ENCODE measurements at places on chromosomes 16 and 17.

DNA sequence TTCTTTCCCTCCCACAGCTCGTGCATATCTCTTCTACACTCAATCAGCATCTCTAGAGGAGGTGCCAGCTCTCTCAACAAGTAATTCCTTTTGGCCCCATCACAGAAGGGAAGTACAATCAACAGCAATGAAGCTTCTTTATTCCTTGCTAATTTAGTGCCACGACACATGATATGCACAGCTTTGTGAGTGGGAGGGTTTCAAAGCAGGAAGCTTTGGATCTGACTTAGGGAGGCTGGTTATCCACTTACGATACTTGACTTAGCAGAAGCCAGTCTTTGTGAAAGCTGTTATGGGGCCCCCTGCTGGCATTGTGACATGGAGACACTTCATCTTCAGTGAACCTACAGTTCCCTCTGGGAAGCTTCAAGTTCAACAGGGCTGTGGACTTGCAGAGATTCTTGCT is 81.0 kb downstream of the TMEM100 start:
- no peak for DNase-seq

- DNase-seq, result no peak
Measured at GRCh38 chr17:81428948-81429774, 33.9 kb downstream of the BAHCC1 start.

DNA sequence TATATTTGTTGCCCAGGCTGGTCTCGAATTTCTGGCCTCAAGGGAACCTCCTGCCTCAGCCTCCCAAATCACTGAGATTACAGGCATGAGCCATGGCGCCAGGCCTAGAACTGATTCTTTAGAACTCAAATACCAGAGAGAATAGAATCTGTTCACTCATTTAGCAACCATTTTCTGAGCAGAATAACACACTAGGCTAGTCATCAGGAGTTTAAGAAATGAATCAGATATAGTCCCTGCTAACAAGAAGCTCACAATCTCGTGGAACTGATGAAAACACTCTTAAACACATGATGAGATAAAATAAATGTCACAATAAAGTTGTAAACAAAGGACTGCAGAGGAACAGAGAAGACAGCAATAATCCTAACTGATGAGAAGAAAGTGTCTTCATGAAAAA is 55.8 kb upstream of the ADCY9 start:
- DNase-seq, result no peak

GRCh38 chr17:2111691-2112090 is 56.8 kb downstream of the HIC1 start:
- DNase-seq, result no peak

DNA sequence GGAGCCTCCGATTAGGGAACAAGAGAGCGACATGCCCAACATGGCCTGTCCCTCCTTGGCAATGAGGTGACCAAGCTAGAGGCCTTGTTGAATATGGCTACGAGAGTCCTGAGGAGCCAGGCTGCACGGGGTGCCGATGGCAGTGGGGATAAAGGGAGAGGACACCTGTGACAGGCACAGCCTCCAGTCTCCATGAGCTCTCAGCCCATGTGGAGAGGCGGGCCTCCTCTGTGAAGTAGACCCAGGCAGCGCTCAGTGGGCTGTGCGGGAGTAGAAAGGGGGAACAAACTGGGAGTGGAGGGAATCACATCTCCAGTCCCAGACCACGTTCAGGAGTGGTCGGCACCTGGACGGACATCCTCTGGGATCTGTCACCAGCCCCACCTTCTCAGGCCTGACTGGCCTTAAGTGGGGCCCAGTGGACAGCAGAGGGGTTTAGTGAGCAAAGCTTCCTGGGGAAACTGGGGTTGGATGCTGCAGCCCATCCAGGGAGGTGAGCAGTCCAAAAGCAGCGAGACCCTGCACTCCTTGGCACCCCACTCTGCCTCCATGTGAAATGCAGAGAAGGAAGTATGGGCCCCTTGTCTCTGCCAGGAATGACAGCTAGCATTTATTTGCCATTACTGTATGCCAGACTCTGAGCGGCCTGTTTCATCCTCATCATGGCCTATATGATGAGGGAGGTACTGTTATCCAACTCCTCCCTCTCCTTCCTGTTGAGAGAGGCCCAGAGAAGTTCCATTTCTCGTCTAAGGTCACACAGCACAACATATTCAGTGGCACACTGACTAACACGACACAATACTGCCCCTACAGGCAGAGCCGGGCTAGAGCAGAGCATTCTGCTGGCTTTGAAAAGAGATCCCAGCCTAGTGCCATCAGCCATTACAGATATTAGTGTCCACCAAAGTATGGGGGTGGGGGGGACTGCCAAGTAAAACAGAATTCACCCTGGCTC is 4.5 kb upstream of the TMEM92 start:
- DNase-seq, result no peak

DNA sequence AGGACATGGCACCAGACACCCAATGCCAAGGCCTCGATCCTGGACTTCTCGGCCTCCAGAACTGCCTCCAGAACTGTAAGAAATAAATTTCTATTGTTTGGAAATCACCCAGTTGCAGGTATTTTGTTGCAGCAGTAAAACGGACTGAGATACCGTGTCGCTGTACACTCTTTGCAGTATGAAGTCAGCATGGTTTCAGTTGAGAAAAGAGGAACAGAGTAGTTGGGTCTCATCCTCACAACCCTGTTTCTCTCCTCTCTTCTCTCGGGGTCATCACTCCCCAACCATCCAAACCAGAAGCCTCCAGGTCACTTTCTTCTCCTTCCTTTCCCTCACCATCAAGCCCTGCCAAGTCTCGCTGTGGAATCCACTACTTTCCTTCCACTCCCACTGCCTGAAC is 77.8 kb downstream of the ADCY9 start:
- DNase-seq, result no peak

GRCh38 chr17:35773679-35774425 is 13.2 kb downstream of the C17orf50 start:
- no peak for DNase-seq

GRCh38 chr16:50359626-50360025 is 9.2 kb downstream of the BRD7 start:
- DNase-seq, result no peak

DNA sequence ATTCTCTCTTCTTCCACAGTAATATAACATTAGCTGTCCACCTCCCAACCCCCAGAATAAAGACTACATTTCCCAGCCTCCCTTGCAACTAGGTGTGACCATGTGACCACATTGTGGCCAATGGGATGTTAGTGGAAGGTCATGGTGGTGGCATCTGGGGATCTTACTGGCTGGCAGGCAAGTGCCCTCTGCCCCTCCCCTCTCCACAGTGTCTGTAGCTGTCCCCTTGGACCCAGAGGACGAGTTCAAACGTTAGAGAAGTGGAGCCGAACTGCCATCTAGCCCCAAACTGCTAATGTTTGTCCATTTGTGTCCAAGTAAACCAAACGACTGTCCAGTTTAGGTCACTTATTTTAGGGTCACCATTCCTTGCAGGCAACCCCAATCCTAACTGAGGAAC is 26.6 kb upstream of the KCNG4 start:
- DNase-seq, result no peak
